ENCODE measurements at places on chromosomes 16 and 17.

GRCh38 chr17:76542566-76542971 lies 2.7 kb downstream of the PRCD start:
- DNase-seq: no peak

GRCh38 chr17:79664930-79665737 lies 54.3 kb upstream of the RBFOX3 start:
- peak; percentile 75 for DNase-seq

- no peak for DNase-seq
These were observed 5.6 kb downstream of the ALOX12 start for GRCh38 chr17:7001318-7001961.

DNA sequence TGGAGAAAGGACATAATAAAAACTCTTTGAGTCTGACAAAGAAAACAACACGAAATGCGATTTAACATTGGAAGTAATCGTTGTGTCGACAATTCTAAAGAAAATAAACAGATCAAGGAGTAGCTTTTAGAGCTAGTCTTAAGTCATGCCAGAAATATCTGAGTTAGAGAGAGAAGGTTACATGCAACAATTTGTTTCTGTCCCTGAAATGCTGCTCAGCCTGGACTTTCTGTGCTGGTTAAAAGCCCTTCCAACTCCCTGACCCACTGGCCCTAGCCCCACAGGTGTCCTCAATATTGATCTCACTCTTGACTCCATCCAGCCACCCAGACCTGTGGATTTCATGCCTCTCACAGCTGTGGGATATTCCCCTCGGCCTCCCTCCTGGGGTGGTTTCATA lies 33.2 kb upstream of the TEX2 start:
- no peak for DNase-seq

- DNase-seq: no peak
These were observed 22.2 kb upstream of the ATP2A3 start for GRCh38 chr17:3986270-3986938.

- DNase-seq: peak; percentile 78
These were observed at the start of the genes CXCL16 and ZMYND15 for GRCh38 chr17:4739122-4740024. CXCL16 (minus strand) TSS chr17:4739928; CDS start chr17:4739339, 589 bp downstream. ZMYND15 (plus strand) TSS chr17:4739833; CDS start chr17:4740549, 716 bp downstream.

DNA sequence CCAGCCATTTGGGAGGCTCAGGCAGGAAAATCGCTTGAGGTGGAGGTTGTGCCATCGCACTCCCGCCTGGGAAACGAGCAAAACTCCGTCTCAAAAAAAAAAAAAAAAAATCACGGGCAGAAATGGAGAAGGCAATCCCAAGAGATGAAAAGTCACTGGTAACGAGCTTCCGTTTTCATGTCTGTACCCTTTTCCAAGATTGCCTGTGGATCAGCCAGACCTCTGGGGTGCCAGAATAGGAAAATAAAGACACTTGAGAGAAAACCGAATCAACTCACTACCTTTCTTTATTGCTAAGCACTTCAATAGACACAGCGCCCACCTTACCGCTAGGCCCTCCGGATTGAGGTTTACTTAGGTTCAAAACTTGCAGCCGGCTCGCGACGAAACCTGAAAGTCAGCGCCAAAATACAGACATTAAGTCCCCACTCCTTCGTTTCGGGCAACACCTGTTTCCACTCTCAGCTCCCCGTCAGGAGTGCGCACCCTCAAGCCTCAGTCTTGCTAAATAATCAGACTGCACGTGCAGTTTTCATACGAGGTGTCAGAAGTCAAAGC lies 970 bp upstream of the TRAF7 start:
- DNase-seq: no peak

DNA sequence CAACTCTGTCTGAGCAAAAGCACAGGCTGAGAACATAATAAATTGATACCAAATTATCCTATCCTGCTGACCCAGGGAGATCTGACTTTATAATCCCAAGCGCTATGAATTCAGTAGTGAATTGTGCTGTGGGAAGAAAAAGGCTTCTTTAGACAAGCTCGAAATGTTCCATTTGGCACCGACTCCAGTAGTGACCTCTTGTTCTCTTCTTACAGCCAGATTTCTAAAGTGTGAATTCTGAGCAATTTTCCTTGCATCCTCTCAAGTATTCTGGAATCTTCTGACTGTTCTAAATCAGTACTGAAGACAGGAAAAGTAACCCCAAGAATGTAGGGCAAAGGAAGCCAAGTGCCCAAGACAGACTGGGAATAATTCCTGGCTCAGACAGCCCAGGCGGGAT lies 58.2 kb downstream of the CDYL2 start:
- no peak for DNase-seq

DNA sequence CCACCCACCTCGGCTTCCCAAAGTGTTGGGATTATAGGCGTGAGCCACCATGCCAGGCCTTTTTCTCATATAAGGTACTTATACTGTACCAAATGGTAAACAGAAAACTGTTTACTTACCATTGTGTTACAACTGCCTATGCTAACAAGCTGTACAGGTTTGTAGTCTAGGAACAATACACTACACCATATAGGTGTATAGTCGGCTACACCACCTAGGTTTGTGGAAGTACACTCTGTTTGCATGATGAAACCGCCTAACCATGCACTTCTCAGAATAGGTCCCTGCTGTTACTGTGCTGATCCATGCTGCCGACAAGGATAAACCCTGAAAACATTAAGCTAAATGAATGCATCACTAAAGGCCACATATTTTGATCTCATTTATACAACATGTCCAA lies 18.9 kb downstream of the DNAJA2 start:
- no peak for DNase-seq

- no peak for DNase-seq
These were observed 17.6 kb upstream of the C16orf82 start for GRCh38 chr16:27049117-27049516.

- no peak for DNase-seq
These were observed 187.3 kb downstream of the CYB561 start for GRCh38 chr17:63258785-63259184.

GRCh38 chr17:68196394-68197090 lies 51.3 kb upstream of the AMZ2 start:
- no peak for DNase-seq

GRCh38 chr16:56910654-56911539 lies 21.0 kb upstream of the HERPUD1 start:
- DNase-seq: no peak

DNA sequence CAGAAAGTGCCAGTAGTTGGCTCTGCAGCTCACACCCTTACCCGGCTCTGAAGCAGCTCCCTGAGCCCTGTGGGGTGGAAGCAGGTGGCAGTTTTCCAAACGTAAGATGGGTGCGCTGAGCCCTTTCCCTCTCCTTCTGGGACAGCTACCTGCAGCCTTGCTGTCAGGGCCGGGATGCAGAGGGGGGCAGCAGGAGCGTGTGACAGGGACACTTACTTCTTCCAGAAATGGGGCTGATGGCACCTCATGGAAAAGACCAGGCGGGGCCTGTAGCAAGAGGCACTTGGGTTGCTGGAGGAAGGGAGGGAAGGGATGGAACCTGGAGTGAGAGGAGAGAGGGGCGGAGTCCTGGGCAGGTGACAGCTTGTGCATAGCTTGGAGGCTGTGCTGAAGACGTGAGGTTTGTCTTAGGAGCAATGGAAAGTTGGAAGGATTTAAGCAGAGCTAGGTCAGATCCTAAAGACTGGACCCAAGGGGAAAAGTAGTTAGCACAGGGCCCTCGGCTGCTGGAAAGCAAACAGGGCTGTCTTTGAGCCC lies 216.8 kb upstream of the RPL38 start:
- no peak for DNase-seq

DNA sequence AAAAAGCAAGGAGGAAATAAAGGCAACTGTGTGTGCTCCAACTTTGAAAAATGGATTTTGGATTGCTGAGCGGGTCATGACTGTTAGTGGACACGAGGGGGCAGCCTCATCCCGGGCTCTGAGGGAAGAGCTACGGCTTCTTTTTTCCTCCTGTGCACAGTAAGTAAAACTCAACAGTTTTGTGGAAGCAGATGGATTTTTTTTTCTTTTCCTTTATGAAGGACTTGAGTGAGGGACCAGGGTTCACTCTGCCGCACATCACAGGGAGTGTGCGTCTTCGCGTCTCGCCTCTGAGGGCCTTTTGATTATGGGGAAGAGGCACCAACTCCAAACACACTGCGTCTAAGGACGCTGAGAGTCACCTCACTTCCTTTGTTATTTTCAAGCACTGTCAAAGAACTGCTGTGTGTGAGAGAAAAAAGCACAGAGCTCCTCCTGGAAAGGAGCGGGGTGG lies 80.3 kb upstream of the GOT2 start:
- DNase-seq: peak; percentile 69

DNA sequence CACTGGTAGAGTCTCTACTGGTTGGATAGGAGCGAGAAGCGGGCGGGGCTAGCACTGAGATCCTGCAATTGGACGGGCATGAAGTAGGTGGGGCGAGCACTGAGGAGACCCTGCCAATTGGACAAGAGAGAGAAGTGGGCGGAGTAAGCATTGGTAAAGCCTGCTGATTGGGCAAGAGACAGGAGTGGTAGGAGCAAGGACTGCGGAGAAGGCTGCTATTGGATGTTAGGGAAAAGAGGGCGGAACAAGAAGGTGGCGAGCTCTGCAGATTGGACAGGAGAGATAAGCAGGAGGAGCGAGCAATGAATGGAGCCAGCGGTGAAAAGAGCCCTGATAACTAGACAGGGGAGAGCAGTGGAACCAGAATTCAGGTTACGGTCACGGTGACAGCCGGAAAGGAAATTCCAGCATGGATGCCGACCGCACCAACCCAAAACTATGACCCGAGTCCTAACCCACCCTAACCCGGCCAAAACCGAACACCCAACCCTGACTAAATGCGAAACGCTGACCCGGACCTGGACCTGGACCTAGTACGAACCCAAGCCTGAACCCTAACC lies 4.8 kb downstream of the SCGB1C2 start:
- DNase-seq: peak; percentile 56
